ENCODE measurements at places on chromosomes 5 and 9.

- no peak for DNase-seq
Observed at GRCh38 chr9:6667633-6668280, 22.2 kb upstream of the GLDC start.

- no peak for DNase-seq
Observed at GRCh38 chr5:177306674-177307543, 3.3 kb downstream of the PRELID1 start.

- no peak for DNase-seq
Observed at GRCh38 chr5:39555788-39556187, 131.0 kb upstream of the DAB2 start.

GRCh38 chr9:90988318-90988717, 186.7 kb downstream of the SYK start:
- DNase-seq, result no peak

DNA sequence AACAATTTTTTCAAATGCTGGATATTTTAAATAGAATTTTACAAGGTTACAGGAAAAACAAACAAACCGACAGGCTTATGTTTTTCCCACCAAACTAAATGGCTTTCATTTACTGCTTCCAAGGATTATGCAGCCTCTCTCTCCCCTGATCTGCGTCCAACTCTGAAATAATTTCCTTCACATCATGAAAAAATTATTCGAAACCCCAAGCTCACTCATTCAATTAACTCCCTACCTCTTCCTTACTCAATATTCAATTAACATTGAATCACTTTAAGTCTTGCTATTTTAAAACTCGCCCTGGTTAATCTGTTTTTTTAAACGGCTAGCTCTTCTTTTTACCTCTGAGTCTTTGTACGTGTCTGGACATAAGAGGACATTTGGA, 336.2 kb downstream of the AGTPBP1 start:
- DNase-seq, result no peak

Data from activated CD4-positive, alpha-beta T cell treated with anti-CD3 and anti-CD28 coated beads for 36 hours (primary cell).